ENCODE measurements at places on chromosomes 11 and 22.

GRCh38 chr22:45600790-45601730 lies 70.6 kb upstream of the ATXN10 start:
- no peak overlapping the region for H3K27ac ChIP-seq
- peaks cover 2% of the 10 kb centered on the region for H3K4me1 ChIP-seq
- no peaks in the 10 kb centered on the region for H3K27me3 ChIP-seq
- DNase-seq, result no peak

- H3K27me3 ChIP-seq, result no peaks in the 10 kb centered on the region
- no peak overlapping the region for H3K4me3 ChIP-seq
- no peak for DNase-seq
- no peaks in the 10 kb centered on the region for H3K4me1 ChIP-seq
- H3K36me3 ChIP-seq, result no peaks in the 10 kb centered on the region
These were observed 1484.5 kb upstream of the TENM4 start for GRCh38 chr11:80925321-80925720.

DNA sequence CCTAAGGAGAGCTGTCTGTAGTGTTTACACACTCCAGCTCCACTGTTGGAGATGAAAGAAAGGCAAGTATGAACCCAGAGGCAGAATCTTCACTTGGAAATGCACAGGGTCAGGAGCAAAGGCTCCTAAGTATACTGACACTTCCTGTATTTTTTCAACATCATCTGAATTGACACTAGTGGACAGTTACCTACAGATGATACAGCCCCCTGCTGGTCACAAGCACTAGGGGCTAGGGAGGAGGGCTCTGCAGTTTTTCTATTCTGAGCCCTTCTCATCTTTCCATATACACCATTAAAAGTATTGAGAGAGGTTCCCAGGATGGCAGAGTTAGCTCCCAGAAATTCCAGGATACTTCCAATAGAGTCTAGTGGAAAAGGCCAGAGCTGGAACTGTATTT lies 290.3 kb upstream of the API5 start:
- H3K36me3 ChIP-seq, result no peaks in the 10 kb centered on the region
- H3K4me1 ChIP-seq, result no peaks in the 10 kb centered on the region
- no peak overlapping the region for H3K27ac ChIP-seq
- H3K4me3 ChIP-seq, result no peak overlapping the region
- no peak for DNase-seq

- H3K27me3 ChIP-seq, result no peaks in the 10 kb centered on the region
- H3K4me3 ChIP-seq, result no peak overlapping the region
- H3K27ac ChIP-seq, result no peak overlapping the region
- peaks cover 12% of the 10 kb centered on the region for H3K4me1 ChIP-seq
- no peak for DNase-seq
These were observed 60.6 kb downstream of the FAM83F start for GRCh38 chr22:40055143-40055883.

DNA sequence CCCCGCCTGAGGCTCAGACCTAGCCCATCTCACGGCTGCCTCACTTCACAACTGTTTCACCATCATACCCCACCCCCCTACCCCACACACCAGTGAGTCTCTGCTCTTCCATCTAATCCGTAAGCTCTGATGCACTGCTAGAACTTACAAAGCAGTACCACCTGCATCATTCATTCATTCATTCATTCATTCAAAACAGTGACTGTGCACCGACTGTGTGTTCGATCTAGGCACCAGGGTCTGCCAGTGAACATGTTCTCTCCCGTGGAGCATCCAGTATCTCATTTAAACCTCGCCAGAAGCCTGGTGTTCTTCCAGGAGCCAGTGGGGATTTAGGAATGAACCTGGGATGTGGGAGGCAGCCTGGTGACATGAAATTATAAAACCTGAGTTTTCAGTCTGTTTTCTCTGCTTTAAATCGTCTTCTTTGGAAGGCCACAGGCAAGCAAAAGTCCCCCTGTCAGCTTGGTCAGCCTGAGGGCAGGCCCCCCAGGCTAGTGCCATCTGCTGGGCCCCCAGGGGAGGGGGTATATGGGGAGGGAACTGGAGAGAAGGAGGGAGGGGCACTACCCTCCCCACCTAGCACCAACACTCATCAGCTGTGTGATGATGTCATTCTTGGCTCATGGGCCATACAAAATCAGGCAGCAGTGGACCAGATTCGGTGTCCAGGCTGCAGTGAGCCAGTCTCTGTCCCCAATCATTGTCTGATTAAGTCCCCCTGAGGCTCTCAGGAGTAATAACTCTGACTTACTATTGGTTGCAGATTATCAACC lies 18.4 kb downstream of the TMPRSS6 start:
- H3K27ac ChIP-seq, result no peak overlapping the region
- DNase-seq, result no peak
- no peak overlapping the region for H3K4me3 ChIP-seq
- H3K4me1 ChIP-seq, result peaks cover 6% of the 10 kb centered on the region
- H3K36me3 ChIP-seq, result no peaks in the 10 kb centered on the region
- no peaks in the 10 kb centered on the region for H3K27me3 ChIP-seq

GRCh38 chr11:130606178-130606577 lies 157.7 kb downstream of the ADAMTS15 start:
- no peaks in the 10 kb centered on the region for H3K36me3 ChIP-seq
- H3K27ac ChIP-seq, result no peak overlapping the region
- no peak overlapping the region for H3K4me3 ChIP-seq
- no peak for DNase-seq

GRCh38 chr11:109209572-109209971 lies 212.4 kb upstream of the C11orf87 start:
- no peak overlapping the region for H3K4me3 ChIP-seq
- no peak overlapping the region for H3K27ac ChIP-seq
- no peak for DNase-seq
- H3K4me1 ChIP-seq, result no peaks in the 10 kb centered on the region
- H3K27me3 ChIP-seq, result no peaks in the 10 kb centered on the region

DNA sequence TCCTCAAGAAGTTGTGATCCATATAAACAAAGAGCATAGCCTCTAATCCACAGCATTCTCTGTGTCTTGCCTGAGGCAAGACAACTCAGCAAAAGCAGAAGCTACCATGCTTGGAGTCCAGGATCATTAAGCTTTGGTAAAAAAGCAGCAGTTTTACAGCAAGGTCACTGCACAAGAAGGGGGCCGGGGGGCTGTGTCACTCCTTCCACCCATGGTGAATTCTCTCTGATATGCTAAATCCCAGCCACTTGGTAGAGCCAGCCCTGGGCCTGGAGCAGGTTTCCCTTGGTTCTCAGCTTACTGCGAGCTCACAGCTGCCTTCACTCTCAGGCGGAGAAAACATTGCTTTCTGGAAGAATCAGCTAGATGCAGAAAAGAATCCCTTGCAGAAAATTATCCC lies 144.7 kb downstream of the TENM4 start:
- no peak overlapping the region for H3K4me3 ChIP-seq
- H3K36me3 ChIP-seq, result no peaks in the 10 kb centered on the region
- H3K27ac ChIP-seq, result no peak overlapping the region

- H3K4me3 ChIP-seq, result no peak overlapping the region
- no peak for DNase-seq
- H3K27me3 ChIP-seq, result no peaks in the 10 kb centered on the region
- peak overlapping the region; percentile 25 for H3K27ac ChIP-seq
These were observed 94.4 kb downstream of the SCN3B start for GRCh38 chr11:123560006-123560405.

- no peak overlapping the region for H3K27ac ChIP-seq
- H3K4me3 ChIP-seq, result no peak overlapping the region
- no peaks in the 10 kb centered on the region for H3K27me3 ChIP-seq
- H3K4me1 ChIP-seq, result no peaks in the 10 kb centered on the region
These were observed 119.4 kb upstream of the CLPB start for GRCh38 chr11:72553706-72554105.

- H3K4me1 ChIP-seq, result peaks cover 9% of the 10 kb centered on the region
- no peaks in the 10 kb centered on the region for H3K36me3 ChIP-seq
- peak within 1 kb of the TSS; percentile 84 for H3K4me3 ChIP-seq
- H3K27me3 ChIP-seq, result peaks cover 1% of the 10 kb centered on the region
- H3K27ac ChIP-seq, result no peak within 1 kb of the TSS
These were observed at the start of gene RAB38 for GRCh38 chr11:88174709-88175568. Gene RAB38 (minus strand): TSS chr11:88175443. CDS start chr11:88175384, 59 bp downstream.

GRCh38 chr22:23673826-23674690 lies 16.8 kb upstream of the RGL4 start:
- no peak overlapping the region for H3K4me3 ChIP-seq
- peaks cover 3% of the 10 kb centered on the region for H3K36me3 ChIP-seq
- peaks cover 12% of the 10 kb centered on the region for H3K4me1 ChIP-seq
- H3K27me3 ChIP-seq, result no peaks in the 10 kb centered on the region
- no peak overlapping the region for H3K27ac ChIP-seq
- no peak for DNase-seq

DNA sequence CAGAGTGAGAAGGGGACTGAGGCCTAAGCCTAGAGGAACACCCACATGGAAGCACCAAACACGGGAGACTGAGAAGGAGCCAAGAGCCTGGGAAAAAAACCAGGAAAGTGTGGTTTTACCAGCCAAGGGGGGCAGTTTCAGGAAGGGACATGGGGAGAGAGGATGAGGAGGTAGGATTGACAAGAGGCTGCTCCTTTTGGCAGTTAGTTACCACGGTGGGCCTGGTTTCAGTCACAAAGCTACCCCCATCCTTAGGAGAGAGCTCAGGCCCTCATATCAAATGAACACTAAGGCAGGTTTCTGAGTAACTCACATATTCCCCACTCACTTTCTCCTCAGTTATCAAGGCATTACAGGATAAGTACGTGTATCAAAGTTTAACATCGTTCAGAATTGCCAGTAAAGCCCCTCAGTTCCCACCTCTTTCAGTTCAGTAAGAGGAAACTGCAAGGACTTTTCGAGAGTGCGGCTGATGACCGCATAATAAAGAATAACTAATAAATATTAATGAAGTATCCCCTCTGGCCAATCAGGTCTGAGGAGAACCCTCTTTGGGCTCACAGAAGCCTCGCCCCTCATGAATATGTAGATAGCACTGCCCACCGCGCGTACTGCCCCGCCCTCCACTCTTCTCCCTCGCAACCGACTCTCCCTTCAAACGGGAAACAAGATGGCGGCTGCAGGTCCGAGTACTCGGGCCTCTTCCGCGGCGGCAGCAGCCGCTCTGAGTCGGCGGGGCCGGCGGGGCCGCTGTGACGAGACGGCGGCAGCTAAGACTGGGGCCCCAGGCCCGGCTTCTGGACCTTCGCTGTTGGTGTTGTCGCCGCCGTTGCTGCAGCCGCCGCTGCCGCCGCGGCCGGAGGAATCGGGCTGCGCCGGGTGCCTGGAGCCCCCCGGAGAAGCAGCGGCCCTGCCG lies at the start of gene RNF169:
Gene RNF169, plus strand, starts transcription at position 639 of the 916 bp plus-strand sequence. Its CDS starts 32 bp downstream, at position 671.
- DNase-seq, result peak; percentile 89
- H3K4me1 ChIP-seq, result peaks cover 9% of the 10 kb centered on the region
- H3K27me3 ChIP-seq, result no peaks in the 10 kb centered on the region
- H3K27ac ChIP-seq, result peak within 1 kb of the TSS; percentile 48
- H3K36me3 ChIP-seq, result peaks cover 13% of the 10 kb centered on the region

- no peak overlapping the region for H3K4me3 ChIP-seq
- no peak for DNase-seq
- H3K27me3 ChIP-seq, result no peaks in the 10 kb centered on the region
- H3K36me3 ChIP-seq, result no peaks in the 10 kb centered on the region
These were observed 23.9 kb downstream of the MYO7A start for GRCh38 chr11:77151804-77152509.
